Stimulated activated CD4-positive, alpha-beta T cell treated with anti-CD3 and anti-CD28 coated beads, TNF-alpha, amount 100 ng/mL, for 4 hours (primary cell): ENCODE measurements at places on chromosomes 7 and 10.

DNA sequence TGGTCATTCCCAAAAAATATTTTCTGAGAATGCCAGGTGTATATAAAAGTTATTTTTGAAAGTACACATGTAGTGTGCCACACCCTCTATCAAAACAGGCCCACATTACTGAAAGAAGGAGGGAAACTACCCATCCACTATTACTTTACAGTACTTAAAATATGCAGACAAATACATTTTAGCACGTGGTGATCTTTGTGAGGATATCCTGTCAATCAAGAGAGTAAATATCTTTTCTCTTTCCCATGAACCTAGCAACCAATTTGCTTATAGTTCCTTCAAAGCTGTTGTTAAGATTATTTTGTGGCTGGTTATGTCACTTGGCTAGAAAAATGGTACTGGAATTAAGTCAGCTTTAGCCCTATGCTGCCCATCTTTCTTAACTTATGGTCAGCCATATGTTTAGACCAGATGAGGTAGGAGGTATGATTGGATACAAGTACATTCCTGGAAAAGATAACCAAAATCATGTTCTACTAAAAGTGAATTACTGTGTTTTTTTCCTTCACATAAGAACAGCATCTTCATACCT, 70.1 kb downstream of the AUTS2 start:
- DNase-seq, result no peak

- no peak for DNase-seq
These were observed 159.5 kb upstream of the KLF14 start for GRCh38 chr7:130893441-130893894.

DNA sequence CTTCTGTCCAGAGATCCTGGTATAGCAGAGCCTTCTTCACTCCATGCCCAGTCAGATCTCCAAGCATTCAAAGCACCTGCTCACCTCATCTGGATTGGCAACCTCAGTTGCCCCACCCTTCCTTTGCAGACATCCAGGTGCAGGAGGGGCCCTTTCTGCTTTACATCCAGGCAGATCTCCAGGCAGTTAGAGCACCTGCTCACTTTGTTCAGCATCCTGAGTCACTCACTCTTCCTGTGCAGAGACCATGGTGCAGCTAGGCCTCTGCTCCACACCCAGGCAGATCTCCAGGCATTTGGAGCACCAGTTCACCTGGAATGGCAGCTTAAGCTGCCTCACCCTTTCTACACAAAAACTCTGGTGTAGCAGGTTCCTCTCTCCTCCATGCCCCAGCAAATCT, 153.1 kb downstream of the CDK14 start:
- DNase-seq, result no peak

DNA sequence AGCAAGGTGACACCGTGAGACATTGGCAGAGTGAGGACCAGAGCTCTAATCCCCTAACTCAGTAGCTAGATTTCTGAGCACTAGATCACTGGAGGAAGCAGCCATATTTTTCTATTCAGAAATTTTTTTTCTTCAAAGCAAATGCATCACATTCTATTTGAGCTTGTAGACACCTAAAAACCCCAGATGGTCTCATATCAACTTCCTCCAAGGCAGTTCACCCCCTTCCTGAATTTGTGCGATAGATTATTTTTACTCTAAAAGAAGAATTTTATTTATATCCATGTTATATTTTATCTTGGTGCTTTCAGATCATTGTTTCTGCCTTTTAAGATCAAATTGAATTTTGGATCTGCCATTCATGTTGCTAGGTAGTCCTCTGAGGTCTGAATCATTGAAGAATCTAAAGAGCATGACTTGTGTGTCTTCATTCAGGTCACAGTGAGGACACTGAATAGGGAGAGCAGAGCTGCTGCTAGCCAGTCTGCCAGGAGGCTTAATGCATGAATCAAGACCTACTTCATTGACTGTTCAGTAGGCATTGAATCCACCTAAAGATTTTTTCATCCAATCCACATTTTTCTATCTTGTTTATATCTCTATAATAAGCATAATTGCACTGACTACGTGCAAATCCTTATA, 92.9 kb upstream of the LRRTM3 start:
- DNase-seq, result no peak

DNA sequence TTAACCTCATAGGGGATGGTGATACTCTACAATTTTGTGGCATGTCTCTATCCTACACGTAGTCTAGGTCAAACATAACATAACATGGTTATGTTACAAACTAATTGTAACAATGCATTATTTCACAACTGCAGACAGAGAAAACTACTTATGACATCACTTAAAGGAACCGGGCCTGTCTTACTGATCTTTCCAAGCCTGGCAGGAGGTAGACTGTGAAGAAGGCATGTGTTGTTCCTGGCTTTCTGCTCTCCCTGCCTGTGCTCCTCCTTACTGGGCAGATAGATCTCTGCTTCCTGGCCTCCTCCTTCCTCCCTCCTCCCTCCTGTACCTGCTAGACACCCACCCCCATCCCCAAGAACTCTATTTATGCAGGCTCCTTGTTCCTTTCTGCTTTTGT, 5.4 kb downstream of the CACNB2 start:
- DNase-seq, result no peak

GRCh38 chr10:114398587-114399331, 5.5 kb downstream of the AFAP1L2 start:
- DNase-seq, result no peak

- no peak for DNase-seq
These were observed 10.2 kb upstream of the MACC1 start for GRCh38 chr7:20227291-20227795.

GRCh38 chr7:72028267-72028666, 383.9 kb downstream of the CALN1 start:
- DNase-seq, result no peak

DNA sequence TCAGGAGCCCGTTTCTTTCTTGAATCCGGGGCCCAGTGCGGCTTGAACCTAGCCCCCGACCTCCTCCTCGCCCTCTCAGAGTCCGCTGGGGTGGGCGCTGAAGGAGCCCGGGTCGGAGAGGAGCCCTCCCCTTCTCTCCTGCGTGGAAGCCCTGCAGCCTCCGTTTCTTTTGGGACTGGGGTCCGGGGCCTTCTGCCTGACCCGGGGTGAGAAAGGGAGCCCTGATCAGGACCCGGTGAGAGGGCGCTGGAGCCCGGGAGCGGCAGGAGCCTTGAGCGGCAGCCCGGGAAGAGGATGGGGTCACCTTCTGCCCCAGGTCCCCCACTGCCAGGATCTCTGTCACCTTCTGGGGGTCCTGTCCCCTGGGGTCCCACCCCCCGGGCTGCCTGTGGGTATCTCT, 162.3 kb downstream of the ZNF33B start:
- DNase-seq, result no peak

DNA sequence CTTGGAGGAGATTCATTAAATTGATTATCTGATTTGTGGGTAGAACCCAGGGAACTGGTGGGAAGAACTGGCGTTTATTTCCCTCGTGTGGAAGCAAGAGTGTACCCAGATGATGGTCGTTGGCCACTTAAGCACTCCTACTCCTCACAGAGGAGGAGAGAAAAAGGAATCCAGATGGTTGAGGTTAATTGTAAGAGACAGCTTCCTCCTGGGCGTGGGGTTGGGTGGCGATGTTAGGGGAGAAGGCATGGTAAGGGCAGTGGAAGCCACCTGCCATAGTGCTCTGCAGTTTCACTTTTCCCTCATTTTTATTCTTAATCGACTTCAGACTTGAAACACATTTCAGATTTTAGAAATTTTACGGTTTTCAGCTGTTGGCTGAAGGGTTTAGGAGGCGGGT, 104.1 kb downstream of the DOCK1 start:
- no peak for DNase-seq

DNA sequence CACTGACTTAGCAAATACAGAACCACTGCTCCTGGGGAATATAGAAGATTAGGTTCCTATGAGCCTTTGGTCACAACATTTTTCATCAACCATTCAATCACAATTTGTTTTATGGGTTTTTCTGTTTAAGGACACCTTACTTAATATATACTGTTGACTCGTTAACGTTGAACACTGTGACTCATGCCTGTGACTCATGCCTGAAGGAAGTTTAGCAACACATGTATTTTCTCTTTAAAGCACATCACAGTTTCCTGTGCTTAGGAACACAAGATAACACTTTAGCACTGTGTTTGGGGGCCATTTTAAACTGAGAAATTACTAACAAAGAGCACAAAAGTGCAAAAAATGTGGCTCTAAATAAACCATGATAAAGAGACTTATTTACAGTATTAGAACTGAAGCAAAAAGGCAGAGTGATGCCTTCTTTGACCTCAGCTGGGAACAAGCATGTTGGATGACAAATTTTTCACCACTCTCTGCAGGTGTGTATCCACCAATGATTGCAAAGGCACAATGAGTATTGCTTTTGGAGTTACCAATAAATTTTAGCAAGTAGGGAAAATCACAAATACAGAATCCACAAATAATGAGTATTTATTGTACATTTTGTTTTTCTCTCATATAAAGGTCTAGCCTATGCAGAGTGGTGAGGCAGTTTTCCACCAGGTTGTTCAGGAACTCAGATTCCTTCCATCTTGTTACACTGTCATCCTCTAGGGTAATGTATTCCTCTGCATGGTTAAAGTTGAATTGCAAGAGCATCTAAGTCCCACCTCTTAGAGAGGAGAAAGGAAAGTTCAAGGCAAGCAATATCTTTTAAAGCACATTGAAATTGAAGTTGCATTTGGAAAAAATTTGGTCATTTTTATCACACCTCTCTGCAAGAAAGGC, 7.3 kb downstream of the FGFBP3 start:
- DNase-seq, result peak; percentile 41

GRCh38 chr10:101513733-101514132, 74.3 kb downstream of the POLL start:
- DNase-seq, result no peak

DNA sequence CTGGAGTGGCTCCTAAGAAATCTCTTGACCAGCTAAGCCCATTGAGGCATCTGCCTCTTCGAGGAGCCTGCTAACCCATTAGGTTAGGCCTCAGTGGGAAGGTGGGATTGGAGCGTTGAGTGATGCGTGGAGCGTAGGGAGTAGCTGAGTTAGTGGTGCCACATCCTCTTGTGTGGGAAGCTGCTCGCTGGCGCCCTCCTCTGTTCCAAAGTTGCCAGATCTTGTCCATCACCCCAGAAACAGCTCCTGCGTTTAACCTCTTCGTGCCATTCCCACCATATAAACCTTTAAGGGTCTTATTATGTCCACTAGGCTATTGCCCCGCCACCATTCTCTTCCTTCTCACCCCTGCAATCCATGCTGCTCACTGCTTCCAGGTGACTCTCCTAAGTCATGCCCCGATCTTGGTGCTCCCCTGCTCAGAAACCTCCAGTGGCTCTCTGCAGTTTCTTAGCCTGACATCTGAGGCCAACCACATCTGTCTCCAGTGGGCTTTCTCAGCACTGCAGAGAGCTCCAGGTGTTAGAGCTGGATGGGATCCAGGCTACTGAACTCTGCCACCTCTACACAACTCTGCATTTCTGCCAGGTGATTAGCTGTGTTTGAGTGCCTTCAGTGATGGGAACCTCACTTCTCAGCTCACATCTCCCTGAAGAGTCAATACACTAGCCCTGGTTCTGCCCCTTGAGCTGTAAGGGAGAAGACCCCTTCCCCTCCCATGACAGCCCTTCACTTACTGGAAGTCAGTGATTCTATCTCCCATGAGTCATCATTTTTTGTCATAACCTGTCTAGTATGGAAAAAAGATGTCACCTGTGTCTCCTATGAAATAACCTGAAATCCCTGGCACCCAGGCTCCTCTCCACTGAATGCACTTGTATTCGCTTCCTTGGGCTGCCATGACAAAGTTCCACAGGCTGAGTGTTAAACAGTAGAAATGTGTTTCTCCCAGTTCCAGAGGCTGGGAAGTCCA, 65.0 kb upstream of the FGFR2 start:
- DNase-seq, result no peak

GRCh38 chr10:71059054-71059818, 153.1 kb upstream of the UNC5B start:
- DNase-seq, result no peak

DNA sequence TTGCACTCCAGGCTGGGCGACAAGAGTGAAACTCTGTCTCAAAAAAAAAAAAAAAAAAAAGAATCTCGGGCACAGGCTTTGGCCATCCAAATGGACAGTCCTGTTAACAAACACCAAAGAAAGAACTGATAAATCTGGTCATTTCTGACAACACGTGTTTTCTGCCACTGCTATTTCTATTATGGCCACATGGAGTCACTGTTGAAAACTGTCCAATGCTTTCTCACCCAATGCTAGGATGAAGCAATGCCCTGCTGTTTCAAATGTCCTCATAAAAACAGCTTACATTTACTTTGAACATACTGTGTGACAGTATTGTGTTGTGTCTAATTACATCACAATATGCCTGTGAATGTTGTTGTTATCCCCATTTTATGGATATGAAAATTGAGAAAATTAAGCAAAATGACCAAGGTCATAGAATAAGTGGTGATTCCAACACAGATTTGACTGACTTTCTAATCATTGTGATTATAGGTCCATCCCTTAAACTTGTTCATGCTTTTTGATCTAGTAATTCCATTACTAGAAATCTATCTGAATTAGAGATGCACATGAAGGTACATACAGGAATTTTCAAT, 19.9 kb upstream of the MAP3K8 start:
- no peak for DNase-seq

GRCh38 chr10:37803269-37803668, 54.1 kb downstream of the ZNF248 start:
- DNase-seq, result no peak

- no peak for DNase-seq
These were observed 106.1 kb upstream of the KMT2C start for GRCh38 chr7:152541892-152542291.

GRCh38 chr7:22394739-22395138, 37.8 kb upstream of the RAPGEF5 start:
- DNase-seq, result no peak

DNA sequence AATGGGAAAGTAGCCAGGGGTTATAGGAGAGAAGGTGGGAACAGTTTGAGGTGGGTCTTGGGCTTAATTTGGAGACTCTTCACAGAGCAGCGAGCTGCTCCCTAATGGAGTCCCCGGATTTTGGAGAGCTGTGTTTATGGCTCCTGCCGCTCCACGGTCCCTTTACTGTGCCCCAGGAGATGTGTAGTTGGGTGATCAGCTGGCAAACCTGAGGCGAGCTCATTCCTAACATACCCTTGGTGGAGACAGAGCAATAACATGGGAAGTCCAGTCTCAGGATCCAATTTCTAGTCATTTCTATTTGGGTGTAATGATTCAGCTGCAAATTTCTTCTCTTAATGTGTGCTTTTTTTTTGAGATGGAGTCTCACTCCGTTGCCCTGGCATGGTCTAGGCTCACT, 1.5 kb downstream of the GARIN1A start:
- no peak for DNase-seq

- DNase-seq, result no peak
These were observed 78.9 kb downstream of the ANK3 start for GRCh38 chr10:60310740-60311139.
